ENCODE measurements at places on chromosomes 6 and 20.
A peak's percentile ranks its signal among the peaks of the same experiment; 100 is the strongest.

DNA sequence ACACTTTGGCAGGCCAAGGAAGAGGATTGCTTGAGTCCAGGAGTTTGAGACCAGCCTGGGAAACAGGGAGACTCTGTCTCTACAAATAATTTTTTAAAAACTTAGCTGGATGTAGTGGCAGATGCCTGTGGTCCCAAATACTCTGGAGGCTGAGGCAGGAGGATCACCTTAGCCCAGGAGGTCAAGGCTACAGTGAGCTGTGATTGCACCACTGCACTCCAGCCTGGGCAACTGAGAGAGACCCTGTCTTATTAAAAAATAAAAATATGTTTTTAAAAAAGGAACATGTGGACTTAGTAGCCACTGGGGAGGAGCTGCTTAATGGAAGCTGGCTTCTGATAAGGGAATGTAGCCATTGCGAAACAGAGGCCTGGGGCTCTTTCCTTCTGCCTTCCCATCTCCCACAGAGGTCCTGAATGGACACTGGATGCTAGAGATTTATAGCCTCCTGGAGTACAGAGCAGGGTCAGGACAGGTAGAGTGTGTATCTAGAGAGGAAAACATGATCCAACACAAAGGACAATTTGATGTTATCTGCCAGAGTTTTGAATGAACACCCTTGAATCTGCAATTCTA, 21.7 kb upstream of the GMNN start:
- no peak for DNase-seq

GRCh38 chr20:57998981-57999464, 229.4 kb downstream of the ANKRD60 start:
- DNase-seq: no peak

- DNase-seq: no peak
These were observed 531.2 kb downstream of the TFAP2B start for GRCh38 chr6:51349857-51350256.

DNA sequence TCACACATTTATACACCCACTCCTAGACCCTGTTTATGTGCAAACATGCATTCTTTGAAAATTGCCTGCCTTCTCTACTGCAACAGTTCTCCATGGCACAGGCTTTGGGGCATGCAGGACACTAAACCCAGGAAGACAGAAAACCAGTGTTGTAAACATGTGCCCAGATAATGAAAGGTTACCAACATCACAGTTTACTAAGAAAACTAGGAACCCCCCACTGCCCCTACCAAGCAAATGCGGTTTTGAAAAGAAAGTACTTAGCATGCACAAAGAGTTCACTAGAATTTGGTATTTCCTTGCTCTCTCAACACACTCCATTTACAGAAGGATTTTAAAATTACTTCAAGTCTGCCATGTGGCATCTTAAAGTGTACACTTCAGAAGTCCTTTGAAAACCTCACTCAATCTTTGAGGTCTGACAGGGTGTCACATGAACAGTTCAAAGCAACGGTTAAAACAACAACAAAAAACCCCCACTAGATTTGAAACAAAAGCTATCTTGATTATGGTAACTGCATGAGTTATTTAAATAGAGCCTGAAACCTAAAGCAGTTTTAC, 245.0 kb downstream of the GMPR start:
- DNase-seq: no peak

DNA sequence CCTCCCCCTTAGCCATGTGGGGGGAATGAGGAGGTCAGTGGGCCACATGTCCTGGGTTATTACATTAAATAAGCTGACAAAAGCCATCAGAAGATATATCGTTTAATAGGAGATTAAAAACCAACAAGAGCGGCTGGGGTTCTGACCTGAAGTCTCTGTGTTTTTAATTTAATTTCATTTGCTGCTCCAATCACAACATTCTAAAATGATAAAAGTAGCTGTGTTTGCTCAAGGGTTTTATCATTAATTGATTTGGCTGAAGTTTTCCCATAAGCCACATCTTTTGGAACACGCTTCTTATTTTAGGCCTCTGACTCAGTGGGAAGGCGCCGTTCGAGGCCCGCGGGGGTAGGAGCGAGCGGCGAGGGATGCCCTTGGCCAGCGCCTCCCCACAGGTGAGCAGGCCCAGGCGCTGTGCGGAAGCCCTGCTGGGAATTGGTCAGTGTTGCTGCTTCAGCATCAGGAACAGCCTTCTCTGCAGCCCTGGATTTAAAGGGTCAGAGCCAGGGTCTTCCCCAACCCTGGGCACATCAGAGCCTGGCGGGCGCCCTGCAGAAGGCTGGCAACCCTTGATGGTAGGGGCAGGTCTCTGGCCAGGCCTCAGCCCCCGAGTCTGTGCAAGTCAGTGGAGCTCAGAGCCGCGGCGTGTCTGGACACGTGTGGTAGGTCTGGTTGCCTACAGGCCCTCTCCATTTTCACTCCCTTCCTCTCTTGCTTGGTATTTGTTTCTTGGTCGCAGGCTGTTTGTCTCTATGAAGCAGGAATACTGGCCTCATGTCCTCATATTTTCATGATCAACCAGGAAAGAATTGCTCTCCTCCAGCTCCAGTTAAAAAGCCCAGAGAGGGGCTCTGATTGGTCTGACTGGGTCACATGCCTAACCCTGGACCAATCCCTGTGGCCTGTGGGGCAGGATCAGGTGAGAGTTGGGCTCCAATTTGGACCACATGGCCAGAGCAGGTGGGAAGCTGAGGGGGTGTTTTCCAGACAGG, 30.9 kb upstream of the MLN start:
- DNase-seq: no peak

- no peak for DNase-seq
These were observed 78.2 kb downstream of the TCP11 start for GRCh38 chr6:35062676-35063574.

GRCh38 chr6:83985308-83985713, 48.3 kb upstream of the MRAP2 start:
- DNase-seq: no peak

DNA sequence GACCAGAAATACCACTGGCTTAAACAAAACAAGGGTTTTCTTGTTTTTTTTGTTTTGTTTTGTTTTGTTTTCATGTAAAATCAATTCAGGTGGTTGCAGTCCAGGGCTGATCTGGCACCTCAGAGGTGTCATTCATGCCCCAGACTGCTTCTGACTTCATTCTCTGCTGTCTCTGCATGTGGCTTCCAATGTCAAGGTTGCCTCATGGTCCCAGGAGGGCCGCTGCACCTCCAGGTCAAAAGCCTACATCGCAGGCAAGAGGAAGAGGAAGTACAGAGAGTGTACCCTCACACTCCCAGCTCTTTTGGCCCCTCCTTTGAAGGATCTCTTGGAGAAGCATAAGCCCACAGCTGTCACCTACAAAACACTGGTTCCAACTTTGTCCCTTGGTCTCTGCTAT, 1.4 kb upstream of the BTN3A1 start:
- DNase-seq: peak; percentile 90

- DNase-seq: no peak
These were observed 45.5 kb downstream of the ADNP start for GRCh38 chr20:50885781-50886180.

- no peak for DNase-seq
These were observed 109.7 kb downstream of the DST start for GRCh38 chr6:56532766-56533551.

DNA sequence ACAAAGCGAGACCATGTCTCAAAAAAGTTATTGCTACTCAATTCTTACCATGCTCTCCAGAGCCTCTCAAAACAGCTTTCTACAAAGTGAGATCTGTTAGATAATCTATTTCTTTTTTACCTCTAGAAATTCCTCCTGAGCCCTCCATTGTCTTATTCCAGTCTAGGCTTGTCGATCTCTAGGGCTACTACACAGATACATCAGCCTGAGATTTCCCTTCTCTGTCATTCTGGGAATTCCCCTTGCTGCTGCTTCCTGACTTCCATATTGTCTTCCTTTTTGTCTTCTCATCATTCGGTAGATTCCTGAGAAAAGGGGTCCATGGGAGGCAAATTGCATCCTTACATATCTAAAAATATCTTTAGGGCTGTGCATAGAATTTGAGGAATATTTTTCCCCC, 75.6 kb upstream of the GNRH2 start:
- DNase-seq: no peak

DNA sequence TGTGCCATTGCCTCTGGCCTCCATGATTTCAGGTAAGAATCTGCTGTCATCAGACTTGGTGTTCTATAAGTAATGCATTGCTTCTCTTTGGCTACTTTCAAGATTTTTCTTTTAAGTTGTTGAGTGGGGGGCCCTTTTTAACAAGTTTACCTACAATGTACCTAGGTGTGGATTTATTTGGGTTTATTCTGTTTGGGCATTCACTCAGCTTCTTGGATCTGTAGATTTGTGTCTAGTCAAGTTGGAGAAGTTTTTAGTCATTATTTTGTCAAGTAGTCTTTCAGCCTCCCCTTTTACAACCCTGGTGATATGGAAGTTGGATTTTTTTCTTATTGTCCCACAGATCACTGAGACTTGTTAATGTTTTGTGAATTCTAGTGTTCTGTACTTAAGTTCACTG, 14.1 kb downstream of the ENPP5 start:
- DNase-seq: no peak

GRCh38 chr6:41878246-41878645, 16.9 kb downstream of the USP49 start:
- no peak for DNase-seq

DNA sequence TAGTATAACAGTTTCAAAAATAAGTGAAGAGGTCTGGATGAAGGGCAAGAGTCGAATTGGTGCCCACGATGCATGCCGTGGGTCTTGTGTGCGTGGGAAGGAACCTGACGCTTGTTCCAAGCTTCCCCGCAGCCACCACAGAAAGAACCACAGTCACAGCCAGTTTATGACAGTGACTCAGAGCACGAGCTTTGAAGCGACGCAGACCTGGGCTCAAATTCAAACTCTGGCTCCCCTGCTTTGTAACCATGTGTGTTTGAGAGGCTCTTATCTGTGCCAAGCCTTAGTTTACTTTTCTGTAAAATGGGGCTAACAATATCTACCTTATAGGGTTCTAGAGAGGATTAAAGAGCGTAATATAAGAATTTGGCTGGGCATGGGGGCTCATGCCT, 65.5 kb downstream of the SYNJ2 start:
- peak; percentile 78 for DNase-seq

GRCh38 chr6:4973982-4974745, 29.7 kb downstream of the RPP40 start:
- DNase-seq: no peak

DNA sequence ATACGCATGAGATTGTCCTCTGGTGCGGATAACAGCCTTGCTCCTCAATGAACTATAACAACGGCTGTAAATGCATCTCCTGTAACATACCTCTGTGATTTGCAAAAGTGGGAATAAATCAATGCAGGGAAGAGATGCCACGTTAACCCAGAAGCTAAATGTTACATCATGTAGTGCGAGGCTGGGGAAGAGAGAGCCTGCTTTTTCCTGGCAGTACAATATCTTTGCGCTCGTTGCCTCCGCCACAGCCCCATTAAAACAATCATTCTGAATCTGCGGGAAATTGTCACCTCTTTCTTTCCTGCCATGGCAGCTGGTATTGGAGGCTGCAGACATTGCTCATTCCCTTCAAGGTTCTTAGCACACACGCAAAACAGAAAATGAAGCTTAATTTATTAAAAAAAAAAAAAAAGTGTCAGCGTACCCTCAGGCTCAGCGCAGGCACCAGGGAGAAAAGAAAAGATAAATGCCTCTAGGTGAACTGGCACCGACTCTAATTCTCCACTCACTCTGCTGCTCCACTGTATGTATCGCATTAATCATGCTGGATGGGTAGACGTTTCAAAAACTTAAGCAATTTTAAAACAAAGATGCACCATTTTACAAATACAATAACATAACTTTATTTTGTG, 70.2 kb upstream of the TFB1M start:
- DNase-seq: no peak

GRCh38 chr6:150865043-150865405, 478 bp upstream of the MTHFD1L start:
- peak; percentile 31 for DNase-seq

DNA sequence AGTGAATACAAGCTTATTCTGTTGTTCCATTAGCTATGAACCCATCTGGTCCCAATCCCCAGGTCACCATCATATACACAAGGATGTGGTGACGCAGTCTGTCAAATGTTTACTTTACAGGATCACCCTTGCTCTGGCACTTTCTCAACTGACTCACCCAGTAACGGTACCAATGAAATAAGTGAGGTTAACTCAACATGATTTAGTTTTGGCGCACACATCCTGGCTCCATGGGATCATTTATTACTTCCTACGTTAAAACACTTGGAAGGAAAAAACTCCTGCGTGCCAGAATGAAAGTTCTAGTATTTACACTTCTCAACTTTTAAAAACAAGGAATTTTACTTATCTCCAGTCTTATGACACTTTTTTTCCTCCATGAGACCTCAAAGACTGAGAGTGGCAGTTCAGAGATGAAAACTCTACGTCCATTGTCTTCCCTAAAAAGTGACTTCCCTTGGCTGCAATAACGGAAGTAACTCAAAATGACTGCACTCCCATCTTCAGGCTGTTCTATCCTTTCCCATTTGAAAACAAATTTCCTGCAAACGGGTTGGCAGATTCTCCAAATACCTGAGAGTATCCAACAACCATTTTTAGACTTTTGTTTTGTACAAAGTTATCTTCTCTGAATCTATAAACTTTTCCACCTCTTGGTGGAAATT, 15.9 kb downstream of the AGPAT4 start:
- no peak for DNase-seq

- no peak for DNase-seq
These were observed 33.5 kb downstream of the EDN3 start for GRCh38 chr20:59333951-59334350.

DNA sequence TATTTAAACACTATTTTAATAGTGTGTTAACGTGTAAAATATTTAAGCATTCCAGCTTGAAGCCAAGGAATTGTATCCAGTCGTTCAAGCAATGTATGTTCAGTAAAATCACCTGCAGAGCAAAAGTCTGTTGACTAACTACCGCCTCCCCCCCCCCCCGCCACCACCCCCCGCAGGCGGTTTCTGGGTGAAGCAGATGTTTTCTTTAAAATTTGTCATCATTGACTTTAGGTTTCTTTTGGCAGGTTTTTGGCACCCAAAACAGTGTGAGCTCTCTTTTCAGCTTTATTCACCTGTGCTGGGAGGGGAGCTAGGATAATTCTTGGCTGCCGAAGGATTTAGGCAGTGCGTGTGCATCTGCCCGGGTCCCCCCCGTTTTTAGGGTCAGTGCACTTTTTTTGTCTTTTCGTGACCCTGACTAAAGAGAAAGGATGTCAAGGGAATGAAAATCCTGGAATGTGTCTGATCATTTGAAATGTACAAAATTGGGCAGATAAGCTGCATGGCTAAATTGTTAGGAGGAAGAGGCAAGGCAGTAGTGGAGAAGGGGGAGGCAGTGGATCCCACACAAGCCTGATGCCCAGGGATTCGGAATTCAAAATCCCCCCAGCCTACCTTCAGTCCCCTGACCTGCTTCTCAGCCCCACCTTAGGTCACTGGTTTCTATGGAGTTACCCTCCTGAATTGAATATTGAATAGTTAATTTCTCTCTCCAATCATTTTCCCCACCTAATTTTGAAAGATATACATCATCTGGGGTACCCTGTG, 1.1 kb downstream of the EDN1 start:
- DNase-seq: no peak

DNA sequence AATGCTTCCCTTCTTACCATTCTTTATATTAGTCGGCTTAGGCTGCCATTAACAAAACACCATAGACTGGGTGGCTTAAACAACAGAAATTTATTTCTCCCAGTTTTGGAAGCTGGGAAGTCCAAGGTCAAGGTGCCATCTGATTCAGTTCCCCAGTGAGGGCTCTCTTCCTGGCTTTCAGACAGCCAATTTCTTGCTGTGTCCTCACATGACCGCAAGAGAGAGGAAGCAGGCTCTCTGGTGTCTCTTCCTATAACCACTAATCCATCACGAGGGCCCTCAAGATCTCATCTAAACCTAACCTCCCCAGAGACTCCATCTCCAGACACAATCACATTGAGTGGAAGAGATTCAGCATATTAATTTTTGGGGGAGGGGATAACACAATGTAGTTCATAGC, 193.0 kb upstream of the SGK1 start:
- peak; percentile 83 for DNase-seq

- no peak for DNase-seq
These were observed 140.5 kb upstream of the TNFAIP3 start for GRCh38 chr6:137726582-137726981.

Measured in NB4 (cell line).